Mesothelial cell of epicardium (in vitro differentiated cells): ENCODE measurements at places on chromosomes 7 and 10. TPM values are rescaled to one million over a fixed set of nuclear protein-coding genes. Genes with fewer than 3 reads are reported as not detected.

The THSD7A gene
- 9.5 to 13.4 TPM (median 10.9 TPM) in 3 replicates for total RNA-seq

The GPER1 gene
- 2.1 to 2.6 TPM (median 2.4 TPM) in 3 replicates for total RNA-seq

The ANKRD61 gene
- total RNA-seq: 0.20 to 0.29 TPM in 2 of 3 replicates, not detected in the other

The TSPAN33 gene
- total RNA-seq: 6.4 to 7.4 TPM (median 7.0 TPM) in 3 replicates
